RWPE1 (cell line): ENCODE measurements at places on chromosomes 16 and 17.

DNA sequence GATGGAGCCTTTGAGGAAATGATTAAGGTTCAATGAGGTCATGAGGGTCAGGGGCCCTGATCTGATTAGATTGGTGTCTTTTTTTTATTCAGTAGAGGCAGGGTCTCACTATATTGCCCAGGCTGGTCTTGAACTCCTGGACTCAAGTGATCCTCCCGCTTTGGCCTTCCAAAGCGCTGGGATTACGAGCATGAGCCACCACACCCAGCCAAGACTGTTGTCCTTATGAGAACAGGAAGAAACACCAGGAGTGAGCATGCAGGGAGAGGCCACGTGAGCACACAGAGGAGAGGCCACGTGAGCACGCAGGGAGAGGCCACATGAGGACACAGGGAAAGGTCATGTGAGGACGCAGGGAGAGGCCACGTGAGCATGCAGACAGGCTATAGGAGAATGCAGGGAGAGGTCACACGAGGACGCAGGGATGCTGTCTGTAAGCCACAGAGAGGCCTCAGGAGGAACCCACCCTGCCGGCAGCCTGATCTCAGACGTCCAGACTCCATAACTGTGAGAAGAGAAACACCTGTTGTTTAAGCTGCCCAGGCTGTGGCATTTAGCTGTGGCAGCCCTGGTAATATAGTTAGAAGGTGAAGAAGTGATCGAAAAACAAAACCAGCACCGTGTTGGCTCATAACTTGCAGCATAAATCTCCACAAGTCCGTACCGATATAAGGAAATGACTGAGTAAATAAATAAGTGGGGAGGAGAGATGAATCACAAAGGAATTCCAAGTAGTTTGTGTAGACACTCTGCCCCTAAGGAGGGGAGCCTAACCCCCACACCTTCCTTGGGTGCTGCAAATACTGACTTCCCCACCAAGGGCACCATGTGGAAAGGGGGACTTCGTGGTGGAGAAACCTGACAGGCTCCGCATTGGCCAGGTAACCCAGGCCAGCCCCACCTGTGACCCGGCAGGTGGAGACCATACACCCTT is 14.6 kb upstream of the CSNK1D start:
- DNase-seq: peak; percentile 73

DNA sequence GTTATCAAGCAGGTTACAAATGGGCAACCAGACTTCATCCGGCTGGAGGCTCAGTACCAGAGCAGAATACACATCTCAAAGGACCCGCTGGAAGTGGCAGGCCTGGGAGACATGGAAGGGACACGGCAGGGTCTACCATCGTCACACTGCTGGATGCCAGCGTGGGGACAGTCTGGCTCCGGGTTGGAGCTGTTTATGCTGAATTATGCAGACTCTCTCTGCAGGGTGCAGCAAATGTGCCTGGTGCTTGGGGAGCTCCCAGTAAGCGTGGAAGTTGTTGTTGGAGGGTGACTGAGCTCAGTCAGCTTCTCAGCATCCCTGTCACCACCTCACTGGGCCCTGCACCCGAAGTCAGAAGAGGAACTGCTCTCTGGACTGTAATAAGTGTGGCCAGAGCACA is 12.2 kb downstream of the WSCD1 start:
- DNase-seq: no peak

GRCh38 chr17:80605326-80606066 is 60.9 kb downstream of the RPTOR start:
- DNase-seq: peak; percentile 96

- peak; percentile 34 for DNase-seq
Observed at GRCh38 chr17:73690676-73691075, 46.4 kb upstream of the SDK2 start.

GRCh38 chr16:86018487-86018886 is 119.5 kb downstream of the IRF8 start:
- no peak for DNase-seq

DNA sequence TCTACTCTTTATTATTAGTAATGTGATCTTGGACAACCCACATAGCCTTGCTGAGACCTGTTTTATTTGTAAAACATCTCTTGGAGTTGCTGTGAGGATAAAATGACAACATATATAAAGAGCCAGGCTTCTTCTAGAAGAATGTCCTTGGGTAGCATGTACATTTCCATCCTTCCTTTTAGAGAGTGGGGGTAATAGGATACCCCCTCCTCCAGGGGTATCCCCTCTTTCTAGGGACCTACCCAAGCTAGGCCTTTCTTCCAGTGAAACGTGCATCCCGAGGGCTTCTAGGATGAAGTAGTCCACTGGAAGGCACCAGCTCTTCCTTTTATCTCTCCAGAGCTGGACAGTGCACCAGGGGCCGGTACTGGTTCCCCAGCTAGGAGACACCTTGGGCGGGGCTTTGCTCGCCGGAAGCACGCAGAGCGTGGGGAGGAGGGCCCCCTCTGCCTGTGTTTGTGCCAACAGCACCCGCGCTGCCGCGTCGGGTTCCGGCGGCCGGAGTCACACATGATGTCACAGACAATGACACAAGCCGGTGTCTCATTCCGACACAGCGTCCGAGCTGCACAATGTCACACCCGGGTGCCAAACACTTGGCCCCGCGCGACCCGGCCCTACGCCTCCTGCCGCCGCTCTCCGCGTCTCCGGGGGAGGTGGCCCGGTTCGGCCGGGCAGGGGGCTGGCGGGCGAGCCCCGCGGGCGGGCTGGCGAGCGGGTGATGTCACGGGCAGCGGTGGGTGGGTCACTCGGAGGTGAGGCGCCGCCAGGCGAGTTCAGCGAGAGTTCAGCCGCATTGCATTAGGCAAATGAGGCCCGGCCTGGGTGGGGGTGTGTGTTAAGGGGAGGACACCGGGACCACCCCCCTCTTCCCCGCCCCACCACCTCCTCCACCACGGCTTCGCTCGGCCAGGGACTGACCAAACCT is 23.4 kb downstream of the GJD3 start:
- peak; percentile 68 for DNase-seq

DNA sequence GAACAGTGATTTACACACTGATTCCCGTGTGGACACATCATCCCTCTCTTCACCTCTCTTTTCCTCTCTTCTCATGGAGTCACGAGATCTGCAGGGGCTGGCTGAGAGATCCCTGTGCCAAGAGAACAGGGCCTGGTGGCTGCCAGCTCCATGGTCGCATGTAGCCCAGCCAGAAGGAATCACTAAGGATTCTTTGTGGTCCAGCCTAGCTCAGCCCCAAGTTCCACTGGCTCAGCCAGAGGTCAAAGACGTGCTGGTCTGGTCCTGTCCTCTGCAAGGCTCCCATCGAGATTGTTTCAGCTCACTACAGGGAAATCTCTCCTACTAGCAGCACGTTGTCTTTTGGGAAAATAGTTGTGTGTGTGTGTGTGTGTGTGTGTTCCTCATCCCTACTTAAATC is 66.4 kb downstream of the NDEL1 start:
- DNase-seq: no peak

- DNase-seq: no peak
Observed at GRCh38 chr16:3173892-3174617, 13.9 kb upstream of the OR1F1 start.

- peak; percentile 72 for DNase-seq
Observed at GRCh38 chr16:80158766-80159165, 382.0 kb upstream of the DYNLRB2 start.

DNA sequence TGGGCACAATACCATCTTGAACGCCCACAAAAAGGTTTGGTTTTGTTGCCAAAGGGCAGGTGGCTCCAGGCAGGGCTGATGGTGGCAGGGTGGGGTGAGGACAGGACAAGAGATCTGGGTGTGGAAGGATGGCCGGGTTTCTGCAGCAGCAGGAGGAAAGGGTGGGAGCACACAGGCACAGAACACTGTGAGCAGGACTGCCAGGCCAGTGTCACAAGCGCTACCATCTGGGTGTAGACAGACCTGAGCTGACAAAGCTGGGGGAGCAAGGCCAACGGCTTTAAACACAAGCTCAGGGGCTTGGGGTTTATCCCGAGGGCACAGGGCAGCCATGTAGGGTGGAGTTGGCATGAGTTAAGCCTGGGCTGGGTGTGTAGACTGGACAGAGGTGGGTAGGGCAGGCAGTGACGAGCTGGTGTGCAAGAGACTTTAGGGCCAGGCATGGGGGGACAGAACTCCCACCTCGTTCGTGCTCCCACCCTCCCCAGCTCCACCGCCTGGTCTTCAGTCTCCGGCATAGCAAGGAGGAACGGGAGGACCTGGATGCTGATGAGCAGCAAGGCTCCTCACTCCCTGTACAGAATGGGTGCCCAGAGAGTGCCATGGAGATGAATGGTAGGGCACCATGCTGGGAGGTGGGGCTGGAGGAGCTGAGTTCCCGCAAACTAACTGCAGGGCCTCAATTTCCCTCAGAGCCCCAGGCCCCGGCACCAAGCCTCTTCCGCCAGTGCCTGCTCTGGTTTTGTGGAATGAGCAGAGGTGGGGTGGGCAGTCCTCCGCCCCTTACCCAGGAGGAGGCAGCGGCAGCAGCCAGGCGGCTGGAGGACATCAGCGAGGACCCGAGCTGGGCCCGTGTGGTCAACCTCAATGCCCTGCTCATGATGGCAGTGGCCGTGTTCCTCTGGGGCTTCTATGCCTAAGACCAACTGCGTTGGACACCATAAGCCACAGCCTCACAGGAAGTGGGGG is 7.0 kb downstream of the SLC5A2 start:
- DNase-seq: no peak

- no peak for DNase-seq
Observed at GRCh38 chr16:85880861-85881260, 18.1 kb upstream of the IRF8 start.

- DNase-seq: no peak
Observed at GRCh38 chr17:16639438-16639837, 14.2 kb downstream of the ZNF624 start.

GRCh38 chr17:41689497-41690299 is 1.0 kb downstream of the EIF1 start:
- DNase-seq: no peak

GRCh38 chr17:30858556-30859250 is 26.9 kb downstream of the ATAD5 start:
- no peak for DNase-seq

DNA sequence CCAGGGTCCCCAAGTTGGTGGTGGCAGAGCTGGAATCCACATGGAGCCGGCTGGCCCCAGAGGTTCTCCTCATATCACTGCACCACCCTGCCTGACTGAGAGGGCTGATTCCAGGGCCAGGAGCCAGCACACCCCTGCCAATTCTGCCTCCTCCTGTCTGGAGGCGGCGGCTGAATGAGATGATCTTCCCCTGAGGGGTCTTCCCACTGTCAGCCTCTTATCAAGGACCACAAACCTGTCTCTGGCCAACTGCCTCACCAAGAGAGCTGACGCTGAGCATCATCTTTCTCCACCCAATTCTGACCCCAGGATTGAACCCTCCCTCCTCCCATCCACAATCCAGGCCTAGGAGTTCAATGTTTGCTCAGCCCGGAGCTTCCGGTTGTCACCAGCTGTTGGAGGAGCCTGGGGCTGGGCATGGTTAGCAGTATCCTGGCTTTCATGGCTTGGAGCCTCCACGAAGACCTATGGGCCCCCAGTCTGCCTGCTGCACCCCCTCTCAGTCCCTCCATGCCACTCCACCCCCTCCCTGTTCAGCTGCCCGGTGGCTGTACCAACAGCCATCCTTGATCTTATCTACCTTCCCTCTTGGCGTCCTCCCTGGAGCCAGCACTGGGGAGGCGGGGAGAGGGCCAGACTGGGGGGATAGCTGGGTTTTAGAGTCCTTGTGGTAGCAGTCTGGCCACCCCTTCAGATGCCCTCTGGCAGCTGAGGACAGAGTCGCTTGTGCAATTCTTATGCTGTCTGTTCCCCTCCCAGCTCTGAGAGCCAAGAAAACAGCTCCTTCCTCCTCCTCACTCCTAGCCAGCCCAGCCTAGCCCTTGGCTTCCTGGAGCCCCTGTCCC is 25.6 kb downstream of the ABCC3 start:
- DNase-seq: no peak

DNA sequence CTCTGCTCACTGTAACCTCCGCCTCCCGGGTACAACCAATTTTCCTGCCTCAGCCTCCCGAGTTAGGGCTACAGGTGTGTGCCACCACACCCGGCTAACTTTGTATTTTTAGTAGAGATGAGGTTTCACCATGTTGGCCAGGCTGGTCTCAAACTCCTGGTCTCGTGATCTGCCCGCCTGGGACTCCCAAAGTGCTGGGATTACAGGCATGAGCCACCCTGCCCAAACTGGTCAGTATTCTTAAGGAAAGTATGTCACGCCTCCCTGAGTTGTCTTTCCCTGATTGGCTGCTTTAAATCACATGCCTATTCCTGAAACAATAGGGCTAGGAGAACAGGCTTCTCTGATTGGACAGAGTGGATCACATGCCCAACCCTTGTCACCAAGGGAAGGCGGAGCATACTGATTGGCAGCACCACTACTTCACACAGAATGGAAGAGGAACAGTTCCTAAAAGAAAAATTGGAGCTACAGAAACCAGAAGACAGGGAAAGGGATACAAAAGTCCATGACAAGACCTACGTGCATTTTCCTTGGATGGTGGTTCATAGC is 17.6 kb upstream of the CYB5B start:
- DNase-seq: no peak

DNA sequence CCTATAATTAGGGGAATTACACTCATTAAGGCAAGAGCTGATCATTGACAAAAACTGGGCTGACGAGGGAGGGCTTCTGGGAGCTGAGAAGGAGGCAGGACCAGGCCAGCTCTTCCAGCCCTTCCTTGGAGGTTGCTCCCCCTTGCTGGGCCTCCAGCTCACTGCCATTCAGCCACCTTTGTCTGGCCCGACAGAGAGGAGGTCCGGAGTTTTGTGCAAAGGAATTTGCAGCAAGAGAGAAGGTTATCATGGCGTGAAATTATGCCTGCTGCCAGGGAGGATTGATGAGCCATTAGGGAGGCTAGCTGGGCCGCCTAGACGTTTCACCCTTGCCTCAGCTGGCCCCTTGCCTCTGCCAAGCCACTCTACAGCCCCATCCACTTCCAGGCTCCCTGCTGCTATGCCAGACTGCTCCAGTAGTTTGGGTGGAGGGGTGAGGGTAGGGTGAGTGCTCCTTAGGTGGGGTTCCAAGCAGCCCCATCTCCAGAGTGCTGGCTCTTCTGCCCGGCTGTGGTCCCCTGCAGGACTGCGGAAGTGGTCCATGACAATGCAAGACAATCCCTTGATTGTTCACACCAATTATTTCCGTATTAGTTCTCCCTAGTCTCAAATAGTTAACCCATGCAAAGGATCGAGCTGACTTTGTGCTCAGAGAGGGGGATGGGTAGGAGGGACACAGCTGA is 17.1 kb upstream of the PHF12 start:
- no peak for DNase-seq

GRCh38 chr17:55785181-55785580 is 34.3 kb downstream of the PCTP start:
- DNase-seq: no peak

- DNase-seq: no peak
Observed at GRCh38 chr17:77793146-77793970, 165.1 kb upstream of the TNRC6C start.

DNA sequence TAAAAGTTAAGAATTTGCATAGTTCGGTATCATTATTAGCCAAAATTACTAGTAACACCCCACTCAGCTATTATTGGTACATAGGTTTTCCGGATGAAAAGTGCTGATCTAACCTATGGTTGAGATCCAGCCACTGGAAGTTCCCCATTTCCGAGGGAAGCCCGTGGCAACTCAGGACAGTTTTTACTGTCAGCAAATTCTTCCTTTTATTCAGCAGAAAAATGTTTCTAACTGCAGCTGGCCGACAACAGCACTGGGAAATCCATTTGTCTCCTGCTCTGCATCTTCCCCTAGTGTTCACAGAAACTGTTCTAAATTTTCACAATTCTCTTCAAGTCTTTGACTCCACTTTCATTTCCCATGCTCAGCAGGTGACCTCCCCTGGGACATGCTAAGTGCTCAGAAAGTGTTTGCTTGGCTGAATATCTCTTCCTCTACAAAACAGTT is 15.5 kb upstream of the MMD start:
- DNase-seq: no peak

- DNase-seq: no peak
Observed at GRCh38 chr16:47366228-47366627, 94.6 kb downstream of the ITFG1 start.
